ENCODE measurements at places on chromosomes 2 and 18.

- no peak for DNase-seq
These were observed 40.7 kb downstream of the TTC39C start for GRCh38 chr18:24055009-24055804.

GRCh38 chr18:73316513-73316912 is 448.7 kb upstream of the NETO1 start:
- DNase-seq = no peak

DNA sequence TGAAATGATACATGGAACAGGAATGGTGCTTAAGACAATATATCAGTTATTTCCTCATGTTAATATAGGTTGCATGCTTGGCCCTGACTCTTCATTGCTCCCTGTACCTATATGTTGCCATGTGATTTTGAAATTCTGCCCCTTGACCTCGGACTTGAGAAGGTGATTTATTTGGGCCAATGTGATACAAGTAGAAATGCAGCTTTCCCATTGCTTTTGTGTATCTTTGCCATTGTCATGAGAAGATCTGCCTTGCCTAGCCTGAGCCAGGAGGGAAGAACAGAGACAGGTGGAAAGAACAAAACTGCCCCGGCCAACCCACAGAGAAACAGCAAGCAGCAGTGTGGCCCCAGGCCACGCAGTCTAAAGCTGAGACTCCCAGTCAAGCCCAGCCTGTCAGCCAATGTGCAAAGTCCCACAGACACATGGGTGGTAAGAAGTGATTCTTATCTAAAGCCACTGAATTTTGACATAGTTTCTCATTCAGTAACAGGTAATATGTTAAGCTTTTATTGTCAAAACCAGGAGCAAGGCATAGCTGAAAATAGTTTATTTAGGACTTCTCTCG is 245.7 kb upstream of the RND3 start:
- no peak for DNase-seq

- no peak for DNase-seq
These were observed 13.0 kb upstream of the LAPTM4A start for GRCh38 chr2:20064421-20064820.

DNA sequence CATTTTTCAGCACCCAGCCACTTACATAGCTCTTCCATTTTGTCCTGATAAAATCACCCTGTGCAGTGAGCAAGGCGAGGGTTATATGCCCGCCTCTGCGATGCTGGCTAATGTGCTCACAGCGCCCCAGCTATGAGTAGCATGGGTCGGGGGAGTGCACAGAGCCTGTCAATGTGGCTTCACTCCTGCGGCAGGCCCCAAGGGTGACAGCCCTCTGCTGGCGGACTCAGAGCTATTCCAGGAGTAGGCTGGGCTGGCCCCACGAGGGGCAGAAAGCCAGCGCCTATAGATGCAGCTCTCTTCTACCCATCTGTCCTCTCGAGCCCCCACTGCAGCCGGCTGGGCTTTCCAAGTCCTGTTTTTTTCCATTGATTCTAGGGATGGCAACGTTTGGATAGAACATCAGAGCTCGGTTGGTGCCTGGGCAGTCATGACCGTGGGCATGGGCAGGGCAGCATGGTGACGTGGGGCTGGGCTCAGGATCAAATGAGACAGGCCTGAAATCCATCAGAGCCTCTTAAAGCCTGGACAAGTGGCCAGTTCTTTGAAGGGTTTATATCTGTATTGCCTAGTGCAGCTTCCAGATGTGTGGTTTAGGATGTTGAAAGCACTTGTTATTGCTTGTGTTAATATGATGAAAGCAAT is 134.7 kb downstream of the MCFD2 start:
- no peak for DNase-seq

GRCh38 chr2:170974304-170974993 is 45.4 kb downstream of the GORASP2 start:
- DNase-seq = no peak

- no peak for DNase-seq
These were observed 310.8 kb downstream of the EIPR1 start for GRCh38 chr2:3066831-3067230.

GRCh38 chr2:75381032-75381431 is 179.7 kb downstream of the EVA1A start:
- no peak for DNase-seq

DNA sequence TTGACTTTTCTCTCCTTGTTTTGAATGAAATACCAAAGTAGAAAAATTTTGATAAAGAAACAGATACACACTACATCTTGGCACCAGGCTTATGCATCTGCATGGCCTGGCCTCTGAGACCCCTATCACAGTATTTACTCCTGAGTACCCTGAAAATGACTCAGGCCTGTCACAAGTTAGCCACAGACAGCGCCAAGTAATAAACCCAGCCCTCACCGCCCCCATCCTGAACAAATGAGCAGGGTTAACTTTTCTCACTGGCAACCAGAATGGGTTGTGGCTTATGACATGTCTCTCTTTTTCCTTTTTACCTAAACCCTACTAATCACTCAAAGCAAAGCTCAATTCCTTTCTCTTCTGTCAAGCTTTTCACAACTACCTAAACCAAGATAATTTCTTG is 35.3 kb downstream of the SPRED2 start:
- DNase-seq = no peak

GRCh38 chr2:178452870-178453269 is 1.7 kb downstream of the PJVK start:
- no peak for DNase-seq

DNA sequence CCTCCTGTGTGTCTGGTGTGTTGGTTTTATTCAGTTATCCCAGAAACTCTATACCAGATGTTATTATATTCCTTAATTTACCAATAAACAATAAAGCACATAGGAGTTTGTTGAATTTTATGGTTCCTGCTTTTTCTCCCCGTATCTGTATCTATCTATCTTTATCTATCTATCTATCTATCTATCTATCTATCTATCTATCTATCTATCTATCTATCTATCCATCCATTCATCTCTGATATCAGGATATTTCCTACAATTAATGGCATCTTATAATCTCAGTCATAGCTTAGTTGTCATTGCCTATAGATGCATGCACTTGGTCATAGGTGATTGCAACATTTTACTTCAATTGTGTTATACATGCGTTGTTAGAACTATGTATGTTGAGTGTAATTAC is 500.2 kb upstream of the ZEB2 start:
- no peak for DNase-seq

DNA sequence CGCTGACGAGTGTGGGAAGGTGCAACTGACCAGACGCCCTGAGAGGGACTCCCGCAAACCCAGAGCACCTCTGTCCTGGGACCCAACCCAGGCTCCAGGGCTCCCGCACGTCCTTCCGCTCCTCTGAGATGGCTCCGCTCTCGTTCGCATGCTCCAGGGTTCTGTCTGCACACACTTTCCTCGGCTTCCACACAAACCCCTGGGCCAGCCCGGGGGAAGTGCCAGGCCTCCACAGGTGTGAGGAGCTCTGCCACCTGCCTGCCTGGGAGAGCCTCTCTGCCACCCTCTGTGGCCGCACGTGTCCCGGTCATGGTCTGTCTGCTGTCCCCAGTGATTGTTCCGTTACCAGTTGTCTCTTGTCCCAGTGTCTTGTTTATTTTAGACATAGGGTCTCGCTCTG is 222.9 kb downstream of the HDAC4 start:
- no peak for DNase-seq

DNA sequence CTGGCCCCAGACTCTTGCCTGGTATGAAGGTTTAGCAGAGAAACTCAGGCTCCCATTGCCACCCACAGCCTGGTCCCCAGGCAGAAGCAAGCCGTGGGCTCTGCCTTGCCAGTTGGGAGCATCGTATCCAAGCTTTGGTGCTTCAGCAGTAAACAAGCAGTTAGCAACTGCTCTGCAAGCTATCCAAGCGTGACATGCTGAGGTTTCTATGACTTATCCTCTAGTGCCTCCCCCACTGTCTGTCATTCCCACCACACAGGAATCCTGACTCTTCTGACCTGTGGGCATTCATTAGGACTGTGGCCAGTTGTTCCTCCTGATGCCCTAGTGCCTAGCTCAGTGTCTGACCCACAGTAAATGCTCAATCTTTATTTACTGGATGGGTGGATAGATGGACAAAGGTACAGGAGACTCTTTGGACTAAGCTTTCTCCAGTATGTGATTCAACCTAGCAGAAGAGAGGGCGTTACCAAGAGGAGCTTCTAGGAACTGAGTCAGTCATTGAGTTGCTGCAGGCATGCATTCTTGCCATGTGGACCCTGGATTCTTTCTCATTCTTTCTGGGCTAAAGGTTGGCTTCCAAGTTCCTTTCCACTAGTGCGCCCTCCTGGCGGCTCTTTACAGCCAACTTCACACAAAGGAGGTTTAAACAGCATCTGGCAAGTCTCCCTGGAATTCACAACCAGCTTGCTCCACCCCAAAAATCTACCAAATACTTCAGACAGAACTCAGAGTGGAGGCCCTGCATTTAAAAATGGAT is 40.6 kb upstream of the MRPL19 start:
- DNase-seq = no peak

DNA sequence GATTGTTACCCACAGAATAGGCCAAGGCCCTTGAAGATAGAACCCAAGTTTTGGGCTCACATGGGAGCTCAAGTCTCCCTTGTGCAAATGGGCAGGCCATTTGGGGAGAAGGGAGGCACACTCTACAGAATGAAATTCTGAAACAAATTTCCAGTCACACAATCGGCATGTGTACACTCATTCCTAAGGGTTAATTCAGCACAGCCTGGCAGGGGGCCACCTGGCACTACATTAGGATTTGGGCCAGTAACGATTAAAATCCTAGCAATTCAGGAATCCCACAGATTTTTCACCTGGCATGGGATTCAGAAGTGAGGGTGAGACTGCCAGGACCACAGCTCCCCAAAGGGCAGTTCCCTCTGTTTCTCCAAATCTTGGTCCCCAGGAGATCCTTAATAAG is 46.4 kb downstream of the BMP10 start:
- DNase-seq = no peak

DNA sequence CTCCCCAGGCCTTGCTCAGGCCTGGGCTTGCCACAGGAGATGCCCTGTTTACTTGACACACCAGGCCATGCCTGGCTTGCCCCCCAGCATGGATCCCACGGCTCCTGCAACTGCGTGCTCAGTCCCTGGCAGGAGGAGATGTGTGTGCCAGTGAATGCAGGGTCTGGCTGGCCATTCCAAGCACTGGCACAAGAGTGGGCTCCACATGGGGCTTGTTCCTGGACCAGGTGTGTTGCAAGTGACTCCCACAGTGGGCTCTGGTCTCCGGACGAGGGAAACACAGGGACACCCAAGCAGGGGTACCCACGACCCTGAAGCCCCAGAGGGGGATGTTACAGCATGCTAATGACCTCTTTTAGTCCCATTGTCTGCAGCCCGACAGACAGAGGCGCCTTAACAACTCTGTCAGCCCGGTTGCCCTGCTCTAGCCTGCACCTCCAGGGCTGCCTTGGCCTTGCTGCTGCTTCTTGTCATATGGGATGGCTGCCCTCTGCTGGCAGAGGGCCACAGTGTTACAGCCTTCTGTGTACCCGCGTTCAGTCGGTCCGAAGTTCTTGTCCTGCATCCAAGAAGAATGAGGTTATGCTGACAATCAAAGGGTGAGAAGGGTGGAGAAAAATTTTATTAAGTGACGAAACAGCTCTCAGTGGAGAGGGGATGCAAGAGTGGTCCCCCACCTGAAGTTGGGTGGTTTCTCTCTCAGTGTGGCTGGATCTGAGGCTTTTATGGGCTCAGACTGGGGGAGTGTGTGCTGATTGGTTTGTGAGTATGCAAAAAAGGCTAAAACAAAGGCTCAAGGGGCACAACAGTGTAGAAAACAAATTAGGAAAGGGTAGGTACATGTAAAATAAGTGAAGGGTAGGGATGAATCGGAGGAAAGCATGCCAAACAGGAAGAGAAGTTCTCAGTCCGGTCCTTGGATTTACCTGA is 180.4 kb downstream of the MBD5 start:
- DNase-seq = no peak

DNA sequence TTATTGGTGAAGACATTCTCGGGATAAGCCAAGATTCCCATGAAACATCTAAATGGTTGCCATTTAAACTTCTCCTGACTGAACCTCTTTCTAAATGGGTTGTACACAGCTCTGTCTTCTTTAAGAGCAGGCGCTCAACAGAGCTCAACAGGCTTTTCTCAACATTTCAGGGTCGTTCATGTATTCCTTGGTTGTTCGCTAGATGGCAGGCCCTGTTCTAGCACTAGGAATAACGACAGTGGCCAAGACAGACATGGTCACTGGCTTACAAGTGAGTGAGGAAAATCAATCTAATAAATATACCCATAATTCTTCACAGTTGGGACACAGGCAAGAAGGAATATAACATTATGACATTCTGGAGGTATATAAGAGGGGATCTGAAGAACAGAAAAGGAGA is 154.5 kb downstream of the SMAD2 start:
- DNase-seq = no peak

DNA sequence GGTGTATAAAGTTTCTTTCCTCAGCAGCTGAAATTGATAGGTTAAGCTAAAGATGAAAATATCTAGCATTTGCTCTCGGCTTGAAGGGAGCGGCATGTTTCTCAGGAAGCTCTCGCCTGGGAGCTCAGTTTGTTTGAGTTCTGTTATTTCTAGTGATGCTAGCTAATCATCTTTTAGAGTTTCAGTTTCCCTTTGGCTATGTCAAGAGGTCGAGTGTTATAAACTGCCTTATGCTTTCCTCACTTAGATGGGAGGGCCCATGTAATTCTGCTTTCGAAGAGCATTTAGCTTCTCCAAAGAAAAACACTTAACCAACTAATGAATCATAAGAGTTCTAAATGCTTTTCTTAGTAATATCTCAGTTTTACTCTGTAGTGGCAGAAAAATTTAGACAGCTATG is 33.6 kb downstream of the PLCL1 start:
- no peak for DNase-seq

DNA sequence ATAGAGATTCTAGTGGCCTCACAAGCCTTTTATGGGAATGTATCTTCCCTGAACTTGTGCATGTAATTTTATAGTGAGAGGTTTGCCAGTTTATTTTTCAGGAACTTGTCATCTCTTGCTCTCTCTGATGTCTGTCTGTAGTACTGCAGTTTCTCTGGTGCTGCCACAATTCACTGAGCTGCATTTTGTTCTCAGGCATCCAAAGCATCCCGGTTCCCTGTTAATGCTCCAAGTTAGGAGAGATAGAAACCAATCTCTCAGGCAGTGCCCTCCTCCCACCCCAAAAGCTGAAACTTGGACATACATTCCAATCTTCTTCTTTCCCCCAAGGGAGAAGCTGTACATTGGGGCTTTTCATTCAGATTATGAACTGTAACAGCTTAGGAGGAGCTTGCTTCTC is 30.1 kb upstream of the GRB14 start:
- DNase-seq = no peak

DNA sequence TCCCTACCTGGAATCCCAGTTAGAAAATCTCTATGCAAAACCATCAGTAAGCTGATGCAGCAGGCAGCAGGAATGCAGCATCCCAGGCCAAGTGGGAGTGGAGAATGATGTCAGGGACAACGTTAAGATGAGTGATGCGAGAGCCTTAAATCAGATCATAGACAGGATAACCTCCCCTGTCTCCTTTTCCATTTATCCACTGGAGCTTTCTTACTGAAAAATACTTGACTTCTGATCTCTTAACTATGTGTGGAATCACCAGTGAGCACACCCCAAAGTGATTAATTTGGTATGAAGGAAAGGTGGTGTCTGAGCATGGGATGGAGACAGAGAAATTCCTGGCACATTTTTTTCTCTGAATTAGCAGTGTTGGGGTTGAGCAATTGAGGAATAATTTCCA is 98.0 kb downstream of the RND3 start:
- no peak for DNase-seq

All from tibial artery (tissue), 4 donors.